ENCODE measurements at places on chromosomes 6 and 20.

DNA sequence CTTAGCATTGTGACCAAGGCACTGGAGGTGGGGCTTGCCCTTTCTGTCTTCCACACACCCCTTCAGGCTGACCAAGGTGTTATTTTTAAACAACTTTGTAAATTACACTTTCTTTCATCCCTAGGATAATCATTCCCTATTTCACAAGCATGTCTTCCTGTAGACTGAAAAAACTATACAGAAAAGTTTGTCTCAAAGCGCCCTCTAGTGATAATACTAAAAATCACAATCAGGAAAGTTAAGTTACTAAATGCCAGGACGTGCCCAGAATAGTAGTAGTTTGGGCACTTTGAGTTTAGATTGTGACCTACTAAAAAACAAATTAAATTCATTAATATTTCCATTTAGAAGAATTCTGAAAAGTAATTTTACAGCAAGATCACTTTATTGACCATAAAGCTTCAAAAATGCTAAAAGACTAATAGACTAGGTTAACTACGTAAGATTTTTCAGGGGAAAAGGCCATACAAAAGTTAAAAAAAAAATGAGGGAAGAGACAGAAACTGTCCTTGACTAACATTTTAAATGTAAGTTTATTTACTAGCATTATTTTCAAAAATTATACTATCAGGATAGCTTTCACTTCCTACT, 123.3 kb upstream of the DUSP22 start:
- peak; percentile 26 for DNase-seq

DNA sequence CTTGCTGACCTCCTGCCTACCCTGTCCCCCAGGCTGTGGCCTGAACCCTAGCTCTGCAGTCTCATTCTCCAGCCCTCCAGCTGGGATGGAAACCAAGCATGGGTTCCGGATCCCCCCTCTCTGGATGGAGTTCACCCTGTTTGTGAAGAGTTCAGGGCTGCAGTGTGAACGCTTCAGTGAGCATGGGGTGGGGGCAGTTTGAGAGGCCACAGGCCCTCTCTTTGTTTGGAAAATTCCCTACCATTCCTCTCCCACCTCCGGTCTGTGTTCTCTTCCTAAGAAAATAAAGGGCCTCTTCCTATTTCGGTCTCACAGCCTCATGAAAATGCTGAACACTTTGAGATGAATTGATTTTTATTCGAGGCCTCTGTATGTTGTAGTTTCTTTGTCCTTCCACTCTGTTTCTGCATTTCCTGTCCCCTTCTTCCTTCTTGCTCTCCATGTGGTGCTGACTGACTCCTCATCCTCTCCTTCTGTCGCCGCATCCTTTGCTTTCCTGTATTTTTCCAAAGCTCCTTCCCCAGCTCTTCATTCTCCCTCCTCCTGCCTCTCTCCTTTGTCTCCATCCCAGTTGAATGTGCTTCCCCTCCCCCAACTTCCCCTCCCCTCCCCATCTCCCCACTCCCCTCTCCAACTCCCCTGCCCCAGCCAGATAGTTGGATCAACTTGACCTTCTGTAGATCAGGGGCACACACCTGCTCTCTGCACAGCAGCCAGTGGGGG, 2.4 kb upstream of the KCNK5 start:
- no peak for DNase-seq

DNA sequence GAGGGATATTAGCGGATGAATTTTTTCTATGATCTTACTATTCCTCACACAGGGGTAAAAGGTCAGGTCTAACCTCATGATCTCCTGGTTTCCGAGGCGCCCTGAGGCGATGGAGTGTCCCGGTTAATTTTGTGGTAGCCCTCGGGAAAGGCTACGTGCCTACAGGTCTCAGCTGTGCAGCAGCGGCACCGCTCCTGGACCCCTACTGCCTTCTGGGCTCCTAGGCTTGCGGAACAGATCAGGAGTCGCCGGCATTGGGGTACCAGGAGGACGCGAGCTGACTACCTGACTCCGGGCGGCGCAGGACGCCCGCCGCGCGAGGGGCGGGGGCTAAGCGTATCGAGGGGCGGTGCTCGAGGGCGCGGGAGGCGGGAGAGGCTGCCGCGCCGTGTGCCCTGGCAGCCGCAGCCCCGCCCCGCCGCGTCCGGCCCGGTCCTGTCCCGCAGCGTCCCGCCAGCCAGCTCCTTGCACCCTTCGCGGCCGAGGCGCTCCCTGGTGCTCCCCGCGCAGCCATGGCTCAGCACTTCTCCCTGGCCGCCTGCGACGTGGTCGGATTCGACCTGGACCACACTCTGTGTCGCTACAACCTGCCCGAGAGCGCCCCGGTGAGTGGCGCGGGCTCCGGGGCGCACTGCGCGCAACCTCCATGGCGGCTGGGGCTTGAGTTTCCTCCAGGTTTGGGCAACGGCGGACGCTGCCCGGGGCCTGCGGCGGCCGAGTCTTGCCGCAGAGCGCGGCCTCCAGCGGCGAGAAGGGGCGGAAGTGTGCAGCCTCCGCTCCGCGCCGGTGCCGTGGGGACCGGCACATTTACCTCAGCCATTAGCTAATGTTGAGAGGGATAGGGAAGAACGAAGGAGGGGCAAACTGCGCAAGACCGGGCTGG, at the start of gene NT5DC1:
TSS of gene NT5DC1 (plus strand) at position 435 of the 883 bp plus-strand sequence. CDS start at position 513, 78 bp downstream.
- DNase-seq: peak; percentile 91

- no peak for DNase-seq
Observed at GRCh38 chr6:93454533-93454932, 35.2 kb upstream of the EPHA7 start.

DNA sequence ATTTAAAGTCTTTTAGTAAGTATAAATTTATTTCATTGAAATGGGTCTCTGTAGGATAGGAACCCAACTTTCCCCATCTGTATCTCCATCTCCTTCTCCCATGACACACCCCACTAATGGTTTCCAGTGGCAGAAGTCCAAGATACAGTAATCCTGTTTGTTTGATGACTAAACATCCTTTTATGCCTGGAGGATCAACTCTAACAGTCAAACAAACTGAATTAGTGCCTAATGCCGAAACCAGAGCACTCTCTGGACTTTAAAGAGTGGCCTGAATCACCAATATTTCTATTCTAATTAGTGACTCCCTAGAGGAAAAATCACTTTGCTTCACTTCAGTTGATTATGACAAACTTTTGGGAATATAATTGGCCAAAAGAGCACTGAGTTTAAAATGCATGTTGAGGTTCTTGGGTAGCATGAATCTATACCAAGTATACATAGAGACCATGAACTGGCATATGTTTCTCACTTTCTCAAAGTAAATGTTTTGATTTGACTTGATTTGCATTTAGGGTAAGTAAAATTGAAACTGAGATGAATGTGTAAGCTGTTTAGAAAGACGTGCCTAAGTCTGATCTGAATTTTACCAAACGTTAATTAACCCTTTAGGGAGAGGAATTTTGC, 776.4 kb upstream of the NRSN1 start:
- DNase-seq: no peak

- DNase-seq: no peak
Observed at GRCh38 chr20:20663841-20664240, 48.6 kb downstream of the RALGAPA2 start.

- DNase-seq: no peak
Observed at GRCh38 chr6:147167576-147168461, 36.4 kb upstream of the STXBP5 start.

DNA sequence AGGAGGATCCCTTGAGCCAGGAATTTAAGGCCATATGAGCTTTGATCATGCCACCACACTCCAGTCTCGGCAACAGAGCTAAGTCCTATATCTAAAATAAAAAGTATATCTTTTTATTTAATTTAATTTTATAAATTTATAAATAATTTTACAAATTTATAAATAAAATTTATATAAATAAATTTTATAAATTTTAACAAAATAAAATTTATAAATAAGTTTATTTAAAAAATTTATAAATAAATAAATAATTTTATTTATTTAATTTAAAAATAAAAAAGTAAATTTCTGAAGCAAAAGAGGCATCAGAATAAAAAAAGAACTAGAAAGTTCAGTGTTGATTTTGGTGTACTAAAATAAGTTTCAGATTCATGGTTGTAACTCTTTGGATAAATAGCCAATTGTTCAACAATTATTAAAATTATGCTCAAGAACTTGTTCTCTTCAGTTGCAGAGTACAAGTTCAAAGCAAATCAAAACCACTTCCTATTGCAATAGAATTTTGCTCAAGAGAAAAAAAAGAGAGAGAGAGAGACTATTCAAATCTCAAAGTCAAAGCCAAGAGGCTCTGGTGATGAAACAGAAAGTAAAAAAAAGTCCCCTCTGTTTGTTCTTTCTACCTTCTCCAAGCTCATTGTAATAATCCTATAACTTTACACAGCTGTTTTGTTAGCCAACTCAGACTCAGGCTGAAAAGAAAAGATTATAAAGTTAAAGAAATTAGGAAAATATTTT, 547.5 kb upstream of the ADGRB3 start:
- no peak for DNase-seq

DNA sequence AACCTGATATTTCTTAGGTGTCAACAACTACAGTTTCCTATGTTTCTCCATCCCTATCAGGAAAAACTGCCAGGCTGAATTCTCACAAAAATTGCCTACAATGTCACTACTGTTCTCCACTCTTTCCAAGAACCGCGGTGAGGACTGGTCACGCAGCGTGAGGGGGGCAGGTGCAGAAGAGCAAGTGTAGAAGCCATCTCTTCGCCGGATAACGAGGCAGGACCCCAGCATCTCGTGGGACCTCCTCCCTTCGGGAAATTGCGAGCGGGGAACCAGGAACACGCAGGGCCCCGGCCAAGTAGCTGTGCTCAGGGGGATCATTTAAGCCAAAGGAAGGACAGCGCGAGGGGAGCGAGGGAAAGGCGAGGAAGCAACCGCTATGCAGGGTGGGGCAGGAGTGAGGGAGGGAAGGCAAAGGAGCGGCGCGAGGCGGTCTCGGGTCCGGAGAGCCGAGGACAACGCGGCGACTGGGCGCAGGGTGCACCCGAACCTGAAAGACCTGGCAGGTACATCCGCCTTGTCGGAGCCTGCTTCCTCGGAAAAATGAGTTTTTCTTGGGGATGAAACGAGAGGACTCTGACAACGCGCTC, 559 bp downstream of the APMAP start:
- DNase-seq: no peak

GRCh38 chr6:36479256-36479655, 36.5 kb downstream of the KCTD20 start:
- DNase-seq: no peak

DNA sequence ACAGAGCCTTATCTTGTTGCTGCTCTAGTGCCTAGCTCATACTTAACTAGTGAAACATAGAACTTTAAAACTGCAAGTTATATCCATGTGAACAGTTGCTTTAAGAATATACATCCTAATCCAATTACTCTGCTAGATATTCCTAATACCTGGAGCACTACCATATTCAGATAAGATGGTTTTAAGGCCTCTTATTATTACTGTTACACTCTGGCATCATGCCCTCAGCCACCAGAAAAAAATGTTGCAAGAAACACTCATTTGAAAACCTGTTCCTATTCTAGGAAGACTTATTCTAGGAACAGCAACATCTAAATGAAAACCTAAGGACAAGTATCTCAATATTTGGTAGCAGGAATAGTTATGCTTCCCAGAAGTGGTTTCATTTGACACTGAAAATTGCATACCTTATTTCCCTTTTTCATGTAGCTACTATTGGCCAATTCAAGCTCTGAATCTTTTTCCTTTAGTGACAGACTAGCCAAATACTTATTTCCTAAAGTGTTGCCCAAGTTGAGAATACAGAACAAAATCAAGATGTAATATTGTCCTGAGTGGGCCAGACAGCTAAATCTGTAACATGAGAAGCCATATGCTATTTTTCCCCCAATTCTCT, 4.8 kb upstream of the MTFR2 start:
- no peak for DNase-seq

DNA sequence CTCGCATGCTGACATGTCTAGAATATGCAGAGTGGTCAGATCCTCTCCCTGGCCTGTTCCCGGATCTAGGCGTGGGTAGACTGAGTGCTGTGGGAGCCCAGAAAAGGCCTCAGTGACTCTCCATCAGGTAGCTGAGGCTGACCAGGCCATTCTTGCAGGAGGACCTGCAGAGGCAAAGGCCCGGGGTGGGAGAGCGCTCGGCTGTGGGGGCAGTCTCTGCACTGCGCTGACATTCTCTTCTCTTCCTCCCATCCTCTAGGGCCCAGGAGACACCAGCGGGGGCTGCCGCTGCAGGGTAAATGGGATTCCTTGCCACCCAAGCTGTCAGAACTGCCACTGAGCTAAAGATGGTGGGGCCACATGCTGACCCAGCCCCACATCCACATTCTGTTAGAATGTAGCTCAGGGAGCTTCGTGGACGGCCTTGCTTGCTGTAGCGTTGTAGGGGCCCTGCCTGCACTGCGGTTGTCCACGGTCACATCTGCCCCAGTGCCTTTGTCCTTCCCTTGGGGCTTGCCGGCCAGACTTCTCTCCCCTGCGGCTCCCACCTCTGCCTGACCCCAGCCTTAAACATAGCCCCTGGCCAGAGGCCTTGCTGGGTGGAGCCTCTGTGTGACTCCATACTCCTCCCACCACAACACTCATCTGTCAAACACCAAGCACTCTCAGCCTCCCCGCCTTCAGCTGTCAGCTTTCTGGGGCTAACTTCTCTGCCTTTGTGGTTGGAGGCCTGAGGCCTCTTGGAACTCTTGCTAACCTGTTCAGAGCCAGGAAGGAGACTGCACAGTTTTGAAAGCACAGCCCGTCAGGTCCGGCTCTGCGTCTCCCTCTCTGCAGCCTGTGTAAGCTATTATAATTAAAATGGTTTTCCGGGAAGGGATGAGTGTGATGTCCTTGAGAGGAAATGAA, 22.2 kb downstream of the RBCK1 start:
- no peak for DNase-seq

DNA sequence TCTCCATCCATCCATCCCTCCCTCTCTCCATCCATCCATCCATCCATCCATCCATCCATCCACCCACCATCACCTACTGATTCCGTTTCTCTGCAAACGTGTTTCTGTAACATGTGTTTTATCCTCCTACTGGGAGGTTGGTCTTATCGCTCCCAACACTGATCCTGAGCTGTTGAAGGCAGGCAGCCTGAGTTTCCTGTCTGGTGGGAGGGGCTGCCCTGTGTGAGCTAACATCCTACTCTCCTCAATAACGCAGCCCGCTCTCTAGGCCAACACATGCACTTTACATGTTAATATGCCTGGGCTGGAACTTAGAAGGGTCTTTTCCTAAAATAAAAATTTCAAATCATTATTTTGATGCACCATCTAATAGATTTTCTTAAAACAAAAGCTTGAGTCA, 126.5 kb downstream of the WDR27 start:
- DNase-seq: no peak

Measured in erythroblast (primary cell).